Stimulated activated CD4-positive, alpha-beta T cell treated with anti-CD3 and anti-CD28 coated beads, Interleukin-15, amount 100 ng/mL, for 1 hour (primary cell): ENCODE measurements at places on chromosomes 2 and 18.

DNA sequence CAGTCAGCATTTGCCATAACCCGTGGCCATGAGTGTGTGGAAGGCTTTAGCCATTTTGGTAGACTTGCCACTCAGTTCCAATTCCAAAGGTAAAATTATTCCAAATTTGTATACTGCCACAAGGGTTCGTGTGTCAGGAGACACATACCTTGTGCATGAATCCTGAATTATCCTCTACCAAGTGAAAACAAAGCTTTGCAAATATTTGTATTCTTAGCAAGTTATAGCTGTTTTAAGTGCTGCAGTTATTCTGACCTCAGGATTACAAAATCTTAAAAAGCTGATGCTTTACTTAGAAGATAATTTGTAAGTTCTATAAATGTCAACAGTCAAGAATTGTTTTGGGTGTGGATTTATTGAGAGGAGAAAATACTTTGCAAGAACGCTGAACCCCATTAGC is 100.6 kb downstream of the ANTXR1 start:
- no peak for DNase-seq

DNA sequence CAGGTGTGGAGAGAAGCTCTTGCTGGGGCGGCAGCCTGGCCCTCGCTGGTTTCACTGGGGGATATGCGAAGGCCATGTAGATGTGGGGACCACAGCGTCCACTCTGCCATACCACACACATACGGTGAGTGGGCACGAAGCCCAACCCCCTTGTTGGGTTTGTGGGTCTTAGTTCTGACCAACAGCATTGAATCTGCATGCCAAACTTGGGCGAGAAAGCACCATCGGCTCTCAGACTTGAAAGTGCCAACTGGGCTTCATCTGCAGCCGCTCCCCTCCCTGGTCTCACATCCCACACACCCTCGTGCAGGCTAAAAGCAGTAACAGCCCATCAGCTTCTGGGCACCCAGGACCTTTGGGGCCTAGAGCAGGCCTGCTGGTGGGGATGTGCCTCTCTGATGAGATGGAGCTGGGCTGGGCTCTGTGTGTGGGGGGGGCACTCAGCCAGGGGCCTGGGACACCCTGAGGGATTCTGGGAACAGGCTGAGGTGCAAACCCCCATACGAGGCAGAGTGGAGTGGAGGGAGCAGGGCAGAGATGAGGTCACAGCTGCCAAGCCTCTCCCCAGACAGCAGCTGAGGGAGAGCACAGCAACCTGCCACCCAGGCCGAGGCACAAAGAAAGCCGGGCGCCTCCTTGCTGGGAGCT is 264.4 kb downstream of the TWIST2 start:
- no peak for DNase-seq

DNA sequence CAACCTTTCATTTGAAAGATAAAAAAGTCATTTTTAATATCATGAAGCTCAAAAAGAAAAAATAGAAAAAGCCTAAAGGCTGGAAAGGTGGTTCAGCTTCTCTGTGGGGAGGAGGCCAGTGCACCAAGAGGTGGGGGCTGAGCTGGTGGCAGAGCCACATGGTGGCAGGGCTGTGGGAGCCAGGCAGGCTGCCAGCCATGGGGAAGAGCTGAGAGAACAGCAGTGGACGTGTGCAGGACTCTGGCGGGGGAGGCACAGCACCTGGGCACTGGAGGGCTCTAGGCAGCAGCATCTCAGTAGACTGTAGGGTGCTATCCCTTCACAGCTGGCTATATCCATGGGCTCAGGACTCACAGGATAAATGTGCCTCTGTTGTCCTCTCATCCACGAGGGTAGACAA is 47.8 kb downstream of the STK25 start:
- DNase-seq: no peak

DNA sequence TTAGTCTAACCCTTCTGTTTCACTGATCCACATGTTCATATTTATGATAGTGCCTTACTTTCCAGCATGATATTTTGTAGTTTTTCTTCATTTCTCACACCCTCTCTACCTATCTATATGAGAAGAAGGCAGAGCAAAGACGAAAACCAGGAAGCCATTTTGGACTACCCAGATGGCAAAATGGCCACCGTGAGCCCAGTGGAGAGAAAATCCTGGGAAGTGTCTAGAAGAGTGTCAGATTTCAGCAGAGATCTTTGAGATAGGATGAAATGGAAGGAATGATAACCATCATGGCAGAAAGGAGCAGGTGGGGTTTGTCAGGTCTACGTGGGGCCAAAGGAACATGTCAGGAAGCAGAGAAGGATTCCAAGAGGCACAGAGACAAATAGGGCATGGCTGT is 84.0 kb upstream of the MYCN start:
- no peak for DNase-seq

DNA sequence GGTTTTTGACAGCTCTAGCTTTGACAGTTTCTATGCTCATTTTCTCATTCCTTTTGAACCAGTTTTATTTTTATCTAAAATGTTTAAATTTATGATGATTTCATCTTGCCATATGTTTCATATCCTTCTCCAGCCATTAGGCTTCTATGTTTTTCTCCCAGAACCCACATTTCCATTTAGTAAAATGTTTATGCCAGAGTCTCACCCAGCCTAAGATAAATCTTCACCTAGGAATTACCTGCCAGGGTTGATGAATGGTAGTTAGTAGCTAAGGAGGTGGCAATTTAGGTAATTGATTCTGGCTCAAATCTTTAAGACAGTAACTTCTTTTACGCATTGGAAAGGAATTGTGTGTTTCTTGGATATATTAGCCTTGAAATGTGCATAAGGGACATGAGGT is 83.6 kb downstream of the PRKRA start:
- no peak for DNase-seq

GRCh38 chr2:38997781-38998180 is 108.1 kb downstream of the ARHGEF33 start:
- no peak for DNase-seq

DNA sequence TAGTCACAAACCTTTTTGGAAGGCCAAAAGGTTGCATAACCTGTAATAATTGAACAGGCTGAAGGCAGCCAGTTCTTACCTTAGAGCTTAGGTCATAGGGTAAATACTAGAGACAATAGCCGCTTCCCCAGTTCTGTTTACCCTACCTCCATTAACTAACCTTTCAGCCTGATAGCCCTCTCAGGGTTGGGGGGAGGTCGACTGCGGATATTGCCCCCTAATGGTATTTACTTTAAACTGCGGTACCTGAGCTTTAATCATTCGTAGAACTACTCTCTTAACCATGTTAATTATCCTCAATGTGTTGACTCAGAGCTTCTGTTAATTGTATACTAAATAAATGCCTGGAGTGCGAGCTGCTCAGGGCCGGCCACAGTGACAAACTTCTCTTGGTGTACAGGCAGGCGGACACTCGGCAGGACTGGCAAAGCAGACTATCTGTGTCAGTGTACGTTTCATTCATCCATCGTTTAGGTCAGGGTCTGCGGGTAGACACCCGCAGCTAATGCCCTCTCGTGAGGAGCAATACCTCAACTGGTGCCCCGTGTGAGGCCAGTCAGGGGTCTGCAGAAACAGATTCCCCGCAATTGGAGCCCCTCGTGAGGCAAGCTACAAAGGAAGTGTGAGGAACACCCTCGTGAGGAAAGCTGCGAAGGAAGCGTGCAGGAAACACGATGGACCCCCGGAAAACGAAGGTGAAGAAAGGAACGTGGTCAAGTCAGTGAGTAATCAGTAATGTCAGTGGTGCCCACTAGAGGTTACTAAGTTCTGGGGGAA is 115.3 kb upstream of the SCN7A start:
- DNase-seq: no peak

GRCh38 chr2:217645896-217646295 is 356.9 kb downstream of the TNS1 start:
- no peak for DNase-seq

DNA sequence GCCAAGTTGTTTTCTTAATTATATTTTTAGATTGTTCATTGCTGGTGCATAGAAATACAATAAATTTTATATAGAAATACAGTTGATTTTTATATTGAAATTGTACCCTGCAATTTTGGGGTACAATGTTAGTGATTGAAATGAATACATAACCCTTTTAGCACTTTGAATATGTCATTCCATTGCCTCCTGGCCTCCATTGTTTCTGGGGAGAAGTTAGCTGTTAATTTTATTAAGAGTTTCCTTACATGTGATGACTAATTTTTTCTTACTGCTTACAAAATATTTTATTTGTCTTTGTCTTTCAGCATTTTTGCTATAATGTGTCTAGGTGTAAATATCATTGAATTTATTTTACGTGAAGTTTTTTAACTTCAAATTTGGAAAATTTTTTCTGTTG is 176.5 kb upstream of the DCC start:
- DNase-seq: no peak

DNA sequence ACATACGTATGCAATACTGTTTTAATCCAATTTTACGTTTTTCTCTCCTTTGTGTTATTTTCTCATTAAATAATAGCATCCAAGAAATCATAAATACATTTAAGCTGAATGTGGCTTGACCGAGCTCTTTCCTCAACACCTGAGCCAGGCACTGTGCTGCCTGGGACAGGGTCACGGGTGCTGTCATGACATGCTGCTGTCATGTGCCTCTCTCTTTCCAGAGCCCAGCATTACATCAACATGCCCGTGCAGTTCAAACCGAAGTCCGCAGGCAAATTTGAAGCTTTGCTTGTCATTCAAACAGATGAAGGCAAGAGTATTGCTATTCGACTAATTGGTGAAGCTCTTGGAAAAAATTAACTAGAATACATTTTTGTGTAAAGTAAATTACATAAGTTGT is 94.1 kb upstream of the LDLRAD4 start:
- DNase-seq: no peak

DNA sequence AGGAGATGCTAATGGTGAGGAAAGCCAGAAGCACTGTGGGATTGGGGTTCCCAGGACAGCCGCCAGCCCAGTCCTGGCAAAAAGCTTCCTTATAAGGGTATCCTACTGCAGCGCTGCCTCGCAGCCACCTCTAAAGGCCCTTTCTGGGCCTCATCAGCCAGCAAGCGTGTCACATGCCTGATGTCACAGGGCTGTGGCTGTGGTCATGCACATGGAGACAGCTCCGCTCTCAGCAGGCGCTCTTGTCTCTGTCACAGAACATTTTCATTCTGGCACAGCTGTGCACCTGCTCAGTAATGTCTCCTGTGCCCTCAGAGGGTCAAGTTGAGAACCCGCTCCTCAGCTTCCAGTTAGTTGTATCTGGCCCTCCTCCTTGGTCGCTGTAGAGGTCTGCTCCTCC is 17.7 kb upstream of the MAL start:
- DNase-seq: no peak

DNA sequence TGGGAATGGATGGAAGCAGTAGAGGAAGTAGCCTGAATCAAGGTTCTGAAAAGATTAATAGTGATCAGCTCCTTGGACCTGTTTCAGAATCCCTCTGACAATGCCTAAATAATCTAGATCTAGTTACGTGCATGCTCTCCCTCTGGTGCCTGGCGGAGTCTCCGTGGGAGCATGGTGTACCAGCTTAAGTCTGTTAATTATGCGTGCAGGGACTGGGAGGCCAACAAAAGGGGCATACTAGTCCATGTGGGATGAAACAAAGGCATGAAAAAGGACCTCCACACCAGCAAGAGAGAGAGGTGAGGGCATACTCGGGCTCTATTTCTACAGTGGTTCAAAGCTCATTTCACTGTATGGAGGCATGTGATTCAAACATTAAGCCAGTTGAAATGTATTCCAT is 200.3 kb downstream of the DPP4 start:
- no peak for DNase-seq

- no peak for DNase-seq
Observed at GRCh38 chr18:54261894-54262293, 7.4 kb upstream of the POLI start.

- DNase-seq: no peak
Observed at GRCh38 chr2:57796527-57796926, 250.1 kb upstream of the VRK2 start.

DNA sequence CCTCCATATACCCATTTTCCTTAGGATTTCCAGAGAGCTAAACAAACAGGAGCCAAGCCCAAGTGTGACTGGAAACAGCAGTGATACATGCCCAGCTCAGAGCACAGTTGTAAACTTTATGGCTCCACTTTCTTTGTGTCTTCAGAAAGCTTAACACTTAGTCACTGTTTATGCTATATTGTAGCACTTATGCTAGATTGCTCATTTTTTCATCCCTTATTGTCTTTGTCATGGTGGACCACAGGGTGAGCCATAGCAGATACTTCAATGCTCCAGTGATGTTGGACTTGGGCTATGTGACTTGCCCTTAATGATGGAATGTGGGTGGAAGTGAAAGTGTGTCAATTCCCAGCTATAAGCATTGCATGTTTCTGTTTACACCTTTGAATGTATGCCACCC is 401.6 kb downstream of the METTL4 start:
- no peak for DNase-seq

DNA sequence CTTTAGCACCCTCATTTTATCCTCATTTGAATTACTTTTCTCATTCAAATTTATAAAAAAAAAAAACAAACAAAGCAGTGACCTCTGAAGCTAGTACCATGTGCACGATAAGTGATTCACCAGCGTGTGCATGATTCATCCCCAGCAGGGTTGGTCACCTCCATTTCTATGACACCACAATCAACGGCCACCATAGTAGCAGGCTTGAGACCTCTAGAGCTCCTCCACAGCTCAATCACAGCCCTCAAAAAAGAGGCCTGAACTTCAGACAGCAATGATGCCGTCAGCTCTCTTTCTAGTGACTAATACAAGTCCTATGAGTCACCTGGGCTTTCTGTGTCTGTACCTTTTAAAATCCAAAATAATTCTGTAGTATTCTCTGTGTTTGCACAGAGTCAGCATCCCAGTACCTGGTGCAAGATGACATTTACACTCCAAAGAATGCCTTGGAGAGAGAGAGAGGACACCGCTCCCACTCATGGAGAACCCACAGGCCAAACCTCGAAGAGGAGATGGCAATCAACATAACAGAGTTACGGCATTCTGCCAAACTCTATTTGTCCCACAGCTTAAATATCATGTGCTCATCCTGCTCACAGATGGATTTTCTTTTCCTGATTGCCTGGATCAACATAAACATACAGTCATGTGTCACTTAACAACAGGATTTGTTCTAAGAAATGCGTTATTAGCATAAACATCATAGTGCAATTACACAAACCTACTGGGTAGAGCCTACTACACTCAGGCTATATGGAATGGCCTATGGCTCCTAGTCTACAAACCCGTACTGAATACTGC is 58.7 kb downstream of the L3MBTL4 start:
- DNase-seq: no peak

GRCh38 chr2:100767224-100767653 is 52.7 kb upstream of the NPAS2 start:
- DNase-seq: no peak

- DNase-seq: peak; percentile 41
Observed at GRCh38 chr18:24075767-24076597, 61.4 kb downstream of the TTC39C start.

DNA sequence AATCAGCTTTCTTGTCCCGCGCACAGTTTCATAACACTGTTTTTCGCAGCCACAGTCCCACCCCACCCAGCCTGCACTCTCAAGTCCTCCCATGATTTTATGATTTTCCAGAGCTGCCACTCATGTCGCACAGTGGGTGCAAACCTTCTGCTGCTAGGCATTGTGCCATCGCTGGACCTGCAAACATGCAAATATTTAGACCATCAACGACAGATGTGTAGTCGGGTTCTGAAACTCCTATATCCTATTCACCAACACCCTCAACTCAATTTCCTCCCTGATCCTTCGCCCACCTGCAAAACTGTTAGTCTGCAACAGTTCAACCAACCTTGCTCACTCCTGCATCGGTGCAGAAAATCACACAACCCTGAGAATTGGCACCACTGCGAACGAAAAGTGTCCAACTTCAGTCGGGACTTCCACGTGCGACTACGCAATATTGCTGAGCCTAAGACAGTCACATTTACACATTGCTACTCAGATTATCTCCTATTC is 871 bp upstream of the ALS2 start:
- no peak for DNase-seq
